ENCODE measurements at places on chromosomes 6 and 20.

DNA sequence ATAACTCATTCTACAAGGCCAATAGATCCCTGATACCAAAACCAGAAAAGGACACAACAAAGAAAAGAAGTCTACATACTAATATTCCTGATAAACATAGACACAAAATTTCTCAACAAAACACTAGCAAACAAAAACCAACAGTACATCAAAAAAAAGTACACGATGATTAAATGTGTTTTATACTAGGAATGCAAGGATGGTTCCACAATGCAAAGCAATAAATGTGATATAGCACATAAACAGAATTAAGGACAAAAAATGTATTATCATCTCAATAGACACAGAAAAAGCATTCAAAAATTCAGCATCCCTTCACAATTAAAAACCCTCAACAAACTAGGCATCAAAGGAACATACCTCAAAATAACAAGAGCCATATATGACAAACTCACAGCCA is 23.2 kb downstream of the TREM1 start:
- peaks cover 17% of the 10 kb centered on the region for H3K27me3 ChIP-seq
- H3K4me1 ChIP-seq: no peaks in the 10 kb centered on the region
- H3K27ac ChIP-seq: no peak overlapping the region
- H3K36me3 ChIP-seq: no peaks in the 10 kb centered on the region

- H3K4me3 ChIP-seq: no peak overlapping the region
- DNase-seq: no peak
- H3K27ac ChIP-seq: no peak overlapping the region
- H3K4me1 ChIP-seq: no peaks in the 10 kb centered on the region
These were observed 60.3 kb downstream of the RNF217 start for GRCh38 chr6:125022391-125022989.

DNA sequence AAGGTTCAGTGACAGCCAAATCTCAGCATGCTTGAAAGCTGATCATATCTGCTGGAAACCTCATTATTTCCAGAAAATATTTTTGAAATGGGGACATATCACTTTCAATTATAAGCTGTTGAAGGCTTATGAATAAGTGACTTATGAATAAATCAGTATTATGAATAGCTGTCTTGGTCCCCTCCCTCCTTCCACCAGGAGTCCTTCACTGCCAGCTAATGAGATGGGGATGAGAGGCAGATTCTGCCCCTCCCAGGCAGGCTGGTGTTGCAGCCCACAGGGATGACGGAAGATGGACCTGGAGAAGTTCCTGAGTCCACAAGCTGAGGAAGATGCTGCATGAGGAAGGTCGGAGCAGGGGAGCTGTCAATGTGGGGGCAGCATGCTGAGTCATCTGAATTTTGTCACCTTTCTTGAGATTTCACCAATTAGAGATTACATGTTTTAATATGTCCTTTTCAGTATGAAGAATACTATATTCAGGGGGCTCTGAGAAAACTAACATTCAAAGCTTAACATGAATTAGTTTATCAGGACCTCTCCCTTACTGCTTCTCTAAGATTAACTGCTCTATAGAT is 112.2 kb downstream of the DTNBP1 start:
- H3K36me3 ChIP-seq: no peaks in the 10 kb centered on the region
- no peak overlapping the region for H3K27ac ChIP-seq
- H3K27me3 ChIP-seq: no peaks in the 10 kb centered on the region
- no peak overlapping the region for H3K4me3 ChIP-seq
- no peak for DNase-seq

DNA sequence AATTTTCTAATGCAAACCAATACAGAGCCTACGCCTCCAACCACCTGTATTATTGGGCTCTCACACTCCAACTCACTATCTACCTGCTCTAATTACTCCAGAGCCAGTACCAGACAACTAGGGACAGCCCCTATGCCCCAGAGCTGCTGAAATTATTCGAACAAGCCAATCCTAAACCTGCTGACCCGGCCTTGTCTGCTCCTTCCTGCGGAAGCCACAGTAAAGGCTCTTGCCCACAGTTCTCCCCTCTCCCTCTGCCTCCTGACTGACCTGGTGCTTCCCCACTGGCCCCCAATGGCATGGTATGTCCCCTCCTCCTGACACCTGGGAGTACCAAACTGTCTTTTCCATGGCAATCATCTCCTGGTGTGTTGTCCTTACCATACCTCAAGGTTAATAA is 4.1 kb upstream of the TOX2 start:
- no peak overlapping the region for H3K4me3 ChIP-seq
- H3K27me3 ChIP-seq: peaks cover 45% of the 10 kb centered on the region
- no peak overlapping the region for H3K27ac ChIP-seq
- DNase-seq: no peak

DNA sequence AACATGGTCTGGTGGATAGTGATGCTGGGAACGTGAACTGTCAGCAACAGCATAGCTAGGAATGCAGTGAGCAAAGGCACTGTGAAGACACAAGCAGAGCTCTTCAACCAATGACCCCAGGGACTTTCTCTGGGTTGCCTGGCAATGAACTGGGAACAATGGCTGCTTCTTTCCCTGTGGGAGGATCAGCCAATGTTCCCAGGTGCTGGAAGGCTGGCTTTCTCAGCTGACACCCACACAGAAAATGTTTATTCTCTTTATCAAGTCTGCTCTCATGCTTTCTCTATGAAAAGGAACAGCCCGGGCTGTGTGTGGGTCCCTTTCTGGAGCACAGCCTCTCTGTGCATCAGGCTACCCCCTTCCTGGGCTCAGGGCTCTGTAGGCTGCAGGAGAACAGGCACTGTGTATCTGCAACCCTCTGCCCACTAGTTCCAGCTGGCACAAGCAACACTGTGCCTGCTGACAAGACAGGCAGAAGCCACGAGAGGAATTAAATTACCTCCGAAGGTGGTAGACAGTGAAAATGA is 54.2 kb downstream of the HFE start:
- DNase-seq: no peak
- no peaks in the 10 kb centered on the region for H3K36me3 ChIP-seq
- H3K27ac ChIP-seq: no peak overlapping the region
- no peaks in the 10 kb centered on the region for H3K27me3 ChIP-seq
- peaks cover 2% of the 10 kb centered on the region for H3K4me1 ChIP-seq

DNA sequence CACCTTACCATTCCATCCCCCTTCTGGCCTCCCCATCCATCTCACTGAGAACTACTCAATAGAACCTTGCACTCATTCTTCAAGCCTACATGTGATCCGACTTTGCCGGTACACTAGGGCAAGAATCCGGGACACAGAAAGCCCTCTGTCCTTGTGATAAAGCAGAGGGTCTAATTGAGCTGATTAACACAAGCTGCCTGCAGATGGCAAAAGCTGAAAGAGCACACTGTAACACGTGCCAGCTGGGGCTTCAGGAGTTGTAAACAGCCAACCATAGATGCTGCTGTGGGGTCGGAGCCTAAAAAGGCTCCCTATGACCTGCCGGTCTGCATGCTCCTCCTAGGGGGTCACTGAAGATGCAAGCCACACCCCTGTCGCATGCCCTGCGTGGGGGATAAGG is 124.1 kb downstream of the RNF144B start:
- DNase-seq: no peak
- H3K27me3 ChIP-seq: peaks cover 9% of the 10 kb centered on the region
- no peak overlapping the region for H3K27ac ChIP-seq
